ENCODE measurements at places on chromosomes 7 and 10.

DNA sequence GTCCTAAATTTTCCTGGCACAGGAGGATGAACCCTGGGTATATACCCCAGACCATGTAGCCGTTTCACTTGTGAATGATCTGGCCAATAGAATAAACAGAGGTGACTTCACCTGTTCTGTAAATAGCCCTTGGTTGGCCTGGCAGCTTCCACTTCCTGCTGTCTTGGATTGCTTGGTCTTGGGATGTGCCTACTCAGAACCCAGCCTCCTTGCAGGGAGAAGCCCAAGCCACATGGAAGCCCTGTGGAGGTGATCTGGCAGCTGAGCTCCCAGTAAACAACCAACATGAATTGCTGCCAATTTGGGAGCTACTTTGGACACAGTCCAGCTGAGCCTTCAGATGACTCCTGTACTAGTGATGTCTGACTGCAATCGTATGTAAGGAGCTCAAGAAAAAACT, 4.8 kb upstream of the RAPGEF5 start:
- peak; percentile 20 for DNase-seq

DNA sequence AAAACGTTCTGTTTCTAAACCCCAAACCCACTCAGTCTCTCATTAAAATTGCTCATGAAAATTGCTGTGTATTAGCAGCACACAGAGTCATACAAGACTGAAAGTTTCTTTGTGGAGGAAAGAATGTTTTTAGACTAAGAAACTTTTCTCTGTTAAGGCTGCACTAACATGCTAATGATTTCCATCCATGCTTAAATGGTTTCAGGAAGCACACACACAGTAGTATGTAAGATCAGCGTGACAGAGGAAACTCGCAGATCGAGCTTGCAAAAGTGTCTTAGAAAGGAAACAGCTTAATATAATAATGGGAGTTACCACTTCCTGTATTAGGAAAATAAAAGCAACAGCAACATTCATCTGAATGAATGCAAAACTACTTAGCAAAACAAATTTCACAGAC, 112.7 kb downstream of the ICA1 start:
- DNase-seq: no peak

DNA sequence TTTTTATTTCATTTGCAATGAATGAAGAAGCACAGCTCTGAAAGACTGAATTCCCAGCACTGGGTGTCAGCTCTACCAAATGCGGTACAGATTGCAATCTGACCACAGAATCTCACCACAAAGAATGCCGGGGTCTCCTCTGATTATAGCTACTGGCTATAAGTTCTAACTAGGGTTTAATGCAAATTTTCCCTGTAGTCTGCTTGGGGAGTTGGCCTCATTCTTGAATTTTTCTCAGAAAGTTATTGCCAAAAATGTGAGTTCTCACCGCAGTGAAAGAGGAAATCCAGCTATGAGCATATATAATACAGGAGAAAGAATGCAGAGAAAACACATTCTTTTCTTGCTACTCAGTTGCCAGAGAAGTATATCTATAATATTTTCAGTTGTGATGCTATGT, 1255.7 kb upstream of the LRRTM3 start:
- DNase-seq: no peak

- DNase-seq: no peak
Observed at GRCh38 chr7:47226696-47227095, 355.2 kb downstream of the TNS3 start.

DNA sequence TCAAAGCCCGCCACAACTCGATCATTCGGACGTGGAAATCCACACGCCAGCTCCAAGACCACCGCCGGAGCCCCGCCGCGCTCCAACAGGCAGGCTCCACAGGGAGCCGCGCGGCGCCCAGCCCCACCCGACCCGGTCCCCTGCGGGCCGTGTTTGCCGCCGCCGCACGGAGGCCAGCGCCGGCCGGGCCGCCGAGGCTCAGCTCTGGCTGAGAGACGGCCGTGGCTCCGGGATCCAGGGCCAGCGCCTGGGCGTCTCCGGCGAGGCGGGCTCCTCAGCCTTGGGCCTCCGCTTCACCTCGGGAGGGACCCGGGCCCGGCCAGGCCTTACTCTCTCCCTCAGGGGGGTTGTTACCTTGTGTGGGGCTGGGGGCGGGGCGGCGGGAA, 333 bp downstream of the SMNDC1 start:
- no peak for DNase-seq

- no peak for DNase-seq
Observed at GRCh38 chr7:110760341-110760740, 330.6 kb upstream of the LRRN3 start.

- peak; percentile 33 for DNase-seq
Observed at GRCh38 chr7:121305109-121305508, 23.7 kb upstream of the WNT16 start.

GRCh38 chr7:152465119-152465387, 29.2 kb upstream of the KMT2C start:
- DNase-seq: no peak

- DNase-seq: no peak
Observed at GRCh38 chr7:49418963-49419362, 354.5 kb upstream of the VWC2 start.

DNA sequence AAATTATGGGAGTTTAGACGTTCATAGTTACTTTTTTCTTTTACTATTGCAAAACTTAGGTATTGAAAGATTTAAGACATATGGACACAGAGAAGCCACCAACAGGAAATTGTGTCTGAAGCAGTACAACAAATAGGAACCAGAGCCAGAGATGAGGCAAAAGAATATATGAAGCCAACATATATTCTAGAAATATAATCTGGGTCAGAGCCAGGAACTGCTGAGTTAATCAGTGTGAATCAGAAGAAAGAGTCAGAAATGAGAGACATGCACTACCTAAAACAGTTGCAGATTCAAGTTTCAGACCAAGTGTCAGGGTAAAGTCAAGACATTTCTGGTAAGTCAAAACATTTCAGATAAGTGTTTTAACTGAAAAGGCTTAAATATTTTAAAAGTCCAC, 67.7 kb downstream of the DGKB start:
- peak; percentile 76 for DNase-seq

- DNase-seq: peak; percentile 19
Observed at GRCh38 chr7:20064974-20065862, 152.0 kb downstream of the MACC1 start.

DNA sequence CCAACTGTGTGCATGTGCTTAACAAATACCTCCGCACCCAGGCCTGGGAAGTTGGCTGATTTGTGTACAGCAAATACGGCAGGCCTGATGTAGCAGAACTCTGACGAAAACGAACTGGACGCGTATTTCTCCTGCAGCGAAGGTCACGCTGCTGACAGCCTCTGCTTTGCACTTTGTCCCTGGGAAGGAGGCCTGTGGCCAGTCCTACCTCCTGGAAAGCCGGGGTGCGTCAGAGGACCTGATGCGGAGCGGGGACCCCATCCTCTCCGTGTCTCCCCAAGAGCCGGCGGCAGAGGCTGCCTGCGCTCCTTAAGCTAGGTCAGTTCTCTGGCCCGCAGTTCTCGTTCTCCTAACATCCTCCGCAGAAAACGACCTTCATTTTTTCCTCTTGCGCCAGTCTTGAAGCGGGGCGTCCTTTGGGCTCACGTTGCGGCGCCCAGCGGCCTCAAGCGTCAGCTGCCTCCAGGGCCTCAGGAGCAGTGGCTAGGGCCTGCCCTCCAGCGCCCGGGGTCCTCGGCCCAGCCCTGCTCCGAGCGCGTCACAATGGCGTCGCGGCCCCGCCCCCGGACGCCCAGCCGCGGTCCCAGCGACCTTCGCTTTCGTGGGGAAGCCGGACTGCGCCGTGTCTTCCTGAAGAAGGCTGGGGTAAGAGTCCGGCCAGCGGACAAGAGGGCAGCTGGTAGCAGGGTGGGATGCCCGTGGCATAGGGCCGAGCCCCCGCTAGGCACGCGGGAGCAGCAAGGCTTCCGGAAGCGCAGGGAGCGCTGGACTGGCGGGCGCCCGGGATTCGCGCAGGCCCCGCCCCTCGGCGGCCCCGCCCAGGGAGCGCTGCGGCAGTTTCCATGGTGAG, at the start of gene ZNF487:
ZNF487 (plus strand) TSS at position 821 of the 850 bp plus-strand sequence. CDS start 38,703 bp downstream, outside the sequence.
- peak; percentile 83 for DNase-seq

DNA sequence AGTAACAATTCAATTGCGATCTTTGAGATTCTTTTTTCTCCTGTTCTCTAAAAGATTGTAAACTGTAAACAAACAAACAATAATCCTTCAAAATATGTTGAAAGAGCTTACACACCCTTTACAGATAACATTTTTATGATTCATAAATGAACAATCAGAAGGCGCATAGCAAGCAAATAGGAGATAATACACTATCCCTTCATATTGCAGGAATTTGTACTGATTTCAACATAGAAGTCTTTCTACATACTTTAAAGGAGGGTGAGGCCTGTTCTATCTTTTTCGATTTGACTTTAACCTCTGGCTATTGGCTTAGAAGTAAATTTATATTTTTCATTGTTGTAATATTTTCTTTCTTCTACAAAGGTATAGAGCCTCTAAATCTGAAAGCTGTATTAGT, 57.2 kb downstream of the TFEC start:
- DNase-seq: no peak

DNA sequence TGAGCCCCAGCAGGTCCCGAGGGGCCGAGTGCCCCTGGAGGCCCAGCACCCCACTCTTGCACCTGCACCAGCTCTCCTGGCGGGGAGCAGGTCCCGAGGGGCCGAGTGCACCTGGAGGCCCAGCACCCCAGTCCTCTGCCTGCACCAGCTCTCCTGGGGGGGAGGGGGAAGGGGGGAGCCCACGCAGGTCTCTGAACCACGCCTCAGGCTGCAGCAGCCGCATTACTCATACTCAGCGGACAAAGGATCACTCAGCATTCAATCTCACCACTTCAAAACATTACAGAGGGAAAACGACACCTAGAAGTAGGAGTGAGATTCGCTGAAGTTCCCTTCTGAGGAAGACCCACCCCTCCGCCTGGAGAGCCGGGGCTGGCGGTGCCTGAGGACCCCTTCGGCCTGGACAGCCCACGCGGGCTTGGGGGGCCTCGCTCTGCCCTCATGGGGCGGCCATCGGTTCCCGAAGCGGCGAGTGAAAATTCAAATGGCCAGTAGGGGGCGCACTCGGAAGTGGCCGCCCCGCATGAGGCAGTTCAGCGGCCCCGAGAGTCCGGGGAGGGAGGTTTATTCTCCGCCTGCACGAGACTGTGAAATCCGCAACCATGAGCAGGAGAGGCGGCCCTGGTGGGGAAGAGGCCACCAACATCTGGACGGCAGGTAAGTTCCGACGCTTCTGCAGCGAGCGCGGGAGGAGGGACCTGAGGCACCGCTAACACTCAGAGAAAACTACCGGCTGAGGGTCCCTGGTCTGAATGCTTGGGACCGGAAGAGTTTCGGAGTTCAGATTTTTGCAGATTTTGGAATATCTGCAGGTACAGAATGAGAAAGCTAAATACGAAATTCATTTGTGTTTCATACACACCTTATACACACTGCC, 1.1 kb upstream of the GPER1 start:
- DNase-seq: peak; percentile 52

DNA sequence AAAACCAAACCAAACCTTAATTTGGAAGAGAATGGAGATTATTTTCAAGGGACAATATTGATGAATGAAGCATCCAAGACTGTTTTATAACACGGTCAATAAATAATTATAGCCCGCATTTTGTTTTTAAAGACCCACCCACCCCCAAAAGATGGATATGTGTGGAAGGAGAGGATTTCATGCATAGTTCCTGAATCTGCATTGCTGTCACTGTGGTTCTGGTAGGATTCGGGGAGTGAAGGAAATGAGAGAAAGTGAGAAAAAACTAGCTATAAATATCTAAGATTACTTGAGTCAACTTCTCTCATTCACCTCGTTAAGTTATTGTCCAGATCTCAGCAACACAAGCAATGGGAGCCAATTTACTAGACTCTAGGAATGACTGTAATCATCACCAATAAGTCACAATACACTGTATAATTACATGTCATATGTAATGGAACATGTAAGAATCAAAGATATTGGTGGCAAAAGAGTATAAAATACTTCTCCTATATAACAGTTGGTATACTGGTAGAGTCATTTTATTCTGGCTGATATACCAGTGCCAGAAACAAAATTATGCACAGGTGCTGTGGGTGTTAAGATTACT, 30.2 kb downstream of the NAMPT start:
- DNase-seq: no peak

DNA sequence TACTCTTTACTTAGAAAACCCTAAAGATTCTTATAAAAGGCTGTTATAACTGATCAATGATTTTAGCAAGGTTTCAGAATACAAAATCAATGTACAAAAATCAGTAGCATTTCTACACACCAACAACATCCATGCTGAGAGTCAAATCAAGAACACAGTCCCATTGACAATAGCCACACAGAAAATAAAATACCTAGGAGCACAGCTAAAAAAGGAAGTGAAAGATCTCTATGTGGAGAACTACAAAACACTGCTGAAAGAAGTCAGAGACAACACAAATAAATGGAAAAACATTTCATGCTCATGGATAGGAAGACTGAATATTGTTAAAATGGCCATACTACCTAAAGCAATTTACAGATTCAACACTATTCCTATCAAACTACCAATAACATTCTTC, 427.0 kb downstream of the KCNMA1 start:
- DNase-seq: no peak

- DNase-seq: no peak
Observed at GRCh38 chr7:96495751-96496216, 173.9 kb upstream of the SLC25A13 start.

GRCh38 chr7:13524076-13524475, 465.4 kb downstream of the ETV1 start:
- no peak for DNase-seq

GRCh38 chr7:41029072-41029499, 673.8 kb downstream of the INHBA start:
- DNase-seq: peak; percentile 100

DNA sequence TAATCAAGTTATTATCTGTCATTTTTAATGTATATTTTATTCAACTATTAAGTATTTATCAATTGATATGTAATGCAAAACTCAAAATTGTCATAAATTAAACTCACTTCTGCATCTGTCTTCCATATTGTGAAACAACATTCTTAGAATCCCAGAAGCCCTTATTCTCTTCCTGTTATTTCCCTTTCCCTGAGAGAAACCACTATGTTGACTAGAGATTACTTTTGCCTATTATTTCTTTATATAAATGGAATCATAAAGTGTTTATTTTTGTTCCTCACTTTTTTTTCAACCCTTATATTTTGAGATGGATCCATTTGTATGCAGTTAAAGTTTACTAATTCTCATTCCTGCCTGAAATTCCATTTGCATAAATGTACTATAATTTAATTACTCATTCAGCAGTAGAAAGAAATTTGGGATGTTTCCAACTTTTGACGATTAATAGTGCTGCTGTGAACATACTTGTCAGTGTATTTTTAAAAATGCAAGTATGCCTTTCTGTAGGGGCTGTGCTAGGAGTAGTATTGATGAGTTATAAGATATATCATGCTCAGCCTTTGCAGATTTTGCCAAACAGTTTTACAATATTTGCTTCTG, 211.2 kb downstream of the SEMA3D start:
- peak; percentile 44 for DNase-seq

Measured in fibroblast of mammary gland (primary cell).